Sciatic nerve (tissue), 2 donors: ENCODE measurements at places on chromosomes 3 and 15. TPM values are rescaled to one million over a fixed set of nuclear protein-coding genes. Genes with fewer than 3 reads are reported as not detected.
A peak's percentile ranks its signal among the peaks of the same experiment; 100 is the strongest.

GRCh38 chr3:127844326-127844942 lies 22.1 kb upstream of the MGLL start:
- DNase-seq, result no peak

DNA sequence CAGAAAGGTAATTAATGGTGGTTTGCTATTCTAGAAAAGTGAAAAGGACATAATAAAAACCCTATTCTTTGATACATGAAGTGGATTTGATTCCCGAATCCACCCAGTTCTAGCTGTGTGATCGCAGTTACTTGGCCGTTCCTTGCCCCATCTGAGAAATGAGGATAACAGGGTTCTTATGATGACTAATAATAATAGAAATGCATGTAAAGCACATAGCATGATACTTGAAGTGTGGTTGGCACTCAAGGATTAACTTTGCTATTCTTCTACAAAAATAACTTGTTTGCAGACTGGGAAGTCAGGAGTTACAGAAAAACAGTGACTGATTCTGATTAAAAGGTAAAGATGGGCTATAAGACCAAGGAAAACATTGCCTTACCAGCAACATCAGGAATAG lies 26.8 kb downstream of the PARL start:
- no peak for DNase-seq

DNA sequence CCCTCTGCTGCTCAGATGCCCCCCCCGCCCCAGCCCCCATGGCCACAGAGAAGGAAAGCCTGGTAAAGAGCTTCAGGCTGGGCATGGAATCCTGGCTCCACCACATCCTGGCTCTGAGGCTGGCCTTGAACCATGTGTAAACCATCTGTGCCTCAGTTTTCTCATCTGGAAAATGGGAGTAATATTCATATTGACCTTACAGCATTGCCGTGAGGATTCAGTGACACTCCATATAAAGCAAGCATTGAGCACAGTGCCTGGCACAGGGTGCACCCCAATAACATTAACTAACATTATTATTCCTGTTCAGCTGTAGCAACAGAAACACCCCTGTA lies 150.7 kb downstream of the XXYLT1 start:
- no peak for DNase-seq

- DNase-seq, result no peak
Observed at GRCh38 chr3:414063-414462, 217.5 kb downstream of the CHL1 start.

DNA sequence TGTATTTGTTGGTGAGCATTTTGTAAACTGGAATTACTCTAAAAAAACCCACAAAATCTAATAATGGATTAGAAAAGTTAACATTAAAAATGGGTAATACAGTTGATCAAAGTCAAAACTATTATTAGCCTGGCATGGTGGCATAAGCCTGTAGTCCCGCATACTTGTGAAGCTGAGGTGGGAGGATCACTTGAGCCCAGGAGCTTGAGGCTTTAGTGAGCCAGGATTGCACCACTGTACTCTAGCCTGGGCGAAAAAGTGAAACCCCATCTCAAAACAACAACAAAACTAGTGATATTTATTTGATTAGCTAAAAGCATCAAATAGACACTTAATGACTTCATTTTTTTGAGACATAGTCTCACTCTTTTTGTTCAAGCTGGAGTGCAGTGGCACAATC lies 3.6 kb downstream of the SNX1 start:
- DNase-seq, result no peak

GRCh38 chr3:138740072-138740471 lies 94.7 kb downstream of the PIK3CB start:
- DNase-seq, result no peak

DNA sequence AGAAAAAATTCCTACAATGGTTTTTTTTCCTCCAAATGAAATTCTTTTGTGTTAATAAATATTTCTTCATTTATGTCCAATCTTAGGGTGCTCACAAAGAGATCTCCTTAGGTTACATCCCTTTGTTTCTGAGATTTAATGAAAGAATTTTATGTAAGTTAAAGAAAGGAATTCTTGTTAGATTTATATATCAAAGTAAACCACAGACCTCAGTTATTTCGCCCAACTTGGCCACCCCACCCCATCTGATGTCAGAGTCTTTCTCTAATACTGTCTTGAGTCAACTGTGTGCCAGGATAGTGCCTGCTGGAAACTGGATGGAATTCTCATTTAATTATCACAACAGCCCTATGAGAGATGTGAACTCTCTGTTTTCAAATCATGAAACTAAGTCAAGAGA lies 259.9 kb downstream of the OPA1 start:
- DNase-seq, result no peak

- no peak for DNase-seq
Observed at GRCh38 chr3:122343654-122344053, 18.6 kb downstream of the CSTA start.

GRCh38 chr3:108322352-108322751 lies 26.0 kb downstream of the HHLA2 start:
- DNase-seq, result no peak

GRCh38 chr15:52733696-52734255 lies 54.6 kb upstream of the ATOSA start:
- no peak for DNase-seq

DNA sequence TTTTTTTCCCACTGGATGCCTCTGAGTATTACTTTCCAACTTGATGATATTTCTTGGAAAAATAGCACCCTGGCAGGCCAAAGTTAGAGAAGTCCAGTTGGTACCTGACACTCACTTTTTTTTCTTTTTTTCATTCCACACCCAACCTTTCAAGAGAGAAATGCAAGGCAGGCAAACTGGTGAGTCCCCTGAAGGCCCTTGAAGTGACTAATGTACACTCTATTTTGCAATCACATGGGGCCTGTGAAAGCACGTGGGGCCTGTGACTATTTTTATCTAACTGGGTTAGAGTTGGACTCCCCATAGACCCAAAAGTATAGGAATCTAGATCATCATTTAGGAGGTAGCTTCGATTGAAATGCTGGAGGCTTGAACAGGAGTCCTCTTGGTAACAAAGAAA lies 316.7 kb downstream of the CHL1 start:
- DNase-seq, result no peak

DNA sequence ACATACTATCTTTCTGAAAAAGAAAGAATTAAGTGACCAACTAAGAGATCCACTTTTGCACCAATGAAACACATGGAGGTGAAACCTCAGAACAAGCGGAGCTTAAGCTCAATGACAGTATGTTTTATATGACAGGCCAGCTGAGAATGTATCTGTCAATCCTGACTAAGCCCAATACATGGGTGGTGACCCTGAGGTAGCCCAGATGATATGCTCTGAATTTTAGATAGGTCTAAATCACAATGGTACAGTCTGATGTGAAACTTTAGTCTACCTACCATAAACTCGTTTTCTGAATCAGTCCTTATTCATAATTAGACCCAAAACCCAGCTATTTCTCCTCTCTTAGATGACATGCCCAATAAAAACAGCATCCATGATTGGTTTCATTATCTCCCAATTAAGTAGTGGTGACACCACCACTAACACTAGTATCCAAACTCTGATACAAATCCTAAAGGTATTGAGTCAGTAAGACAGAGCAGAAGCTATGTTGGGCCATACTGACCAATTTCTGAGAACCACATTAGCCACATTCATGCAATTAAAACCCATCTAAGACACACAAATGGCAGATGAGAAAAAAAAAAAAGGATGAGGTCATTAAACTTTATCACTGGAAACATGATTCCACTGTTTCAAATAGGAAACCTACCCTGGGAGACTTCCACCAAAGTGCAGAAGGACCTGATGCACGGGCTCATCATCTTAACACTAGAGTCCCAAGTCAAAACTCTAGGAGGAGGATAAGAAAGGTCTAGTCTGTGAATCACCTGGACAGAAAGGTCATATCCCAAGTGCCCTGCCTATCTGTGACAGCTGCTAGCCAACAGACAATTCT lies 20.6 kb downstream of the CMTM6 start:
- no peak for DNase-seq

- no peak for DNase-seq
Observed at GRCh38 chr3:182755308-182755707, 38.0 kb upstream of the ATP11B start.

- DNase-seq, result no peak
Observed at GRCh38 chr3:115975796-115976195, 352.5 kb downstream of the GAP43 start.

GRCh38 chr15:66868918-66869317 lies 166.9 kb downstream of the SMAD6 start:
- no peak for DNase-seq

DNA sequence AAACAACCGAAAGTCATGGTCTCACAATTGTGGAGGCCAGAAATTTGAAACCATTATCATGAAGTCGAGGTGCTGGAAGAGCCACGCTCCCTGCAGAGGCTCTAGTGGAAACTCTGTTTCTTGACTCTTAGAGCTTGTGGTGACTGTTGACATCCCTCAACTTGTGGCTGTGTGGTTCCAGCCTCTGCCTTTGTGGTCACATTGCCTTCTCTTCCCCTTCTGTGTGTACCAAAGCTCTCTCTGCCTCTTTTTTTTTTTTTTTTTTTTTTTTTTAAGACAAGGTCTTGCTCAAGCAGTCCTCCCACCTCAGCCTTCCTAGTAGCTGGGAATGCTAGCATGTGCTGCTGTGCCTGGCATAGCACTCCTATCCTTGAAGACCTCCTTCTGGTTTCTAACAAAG lies 48.7 kb upstream of the CRTC3 start:
- DNase-seq, result no peak

- DNase-seq, result no peak
Observed at GRCh38 chr3:152909180-152909883, 74.4 kb downstream of the P2RY1 start.

- no peak for DNase-seq
Observed at GRCh38 chr3:81602781-81603180, 158.7 kb downstream of the GBE1 start.

- no peak for DNase-seq
Observed at GRCh38 chr3:156676768-156677479, 2.5 kb downstream of the TIPARP start.

DNA sequence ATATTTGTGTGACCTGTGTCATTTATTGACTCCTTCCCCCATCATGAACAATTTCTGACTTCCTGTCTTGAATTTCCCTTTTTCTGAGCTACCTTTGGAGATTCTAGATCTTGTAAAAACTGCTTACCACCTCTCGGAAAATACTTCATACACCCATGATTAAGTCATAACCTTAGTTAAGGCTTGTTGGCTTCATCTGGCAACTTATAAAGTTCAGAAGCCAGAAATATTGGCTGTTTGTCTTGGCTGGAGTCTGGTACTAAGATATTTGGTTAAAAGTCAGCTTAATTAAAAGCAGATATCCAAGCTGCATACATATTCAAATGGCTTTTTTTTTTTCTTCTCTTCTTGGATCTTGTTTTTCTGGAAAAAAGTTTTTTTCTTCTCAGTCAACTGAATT lies 37.3 kb upstream of the B3GALNT1 start:
- no peak for DNase-seq

DNA sequence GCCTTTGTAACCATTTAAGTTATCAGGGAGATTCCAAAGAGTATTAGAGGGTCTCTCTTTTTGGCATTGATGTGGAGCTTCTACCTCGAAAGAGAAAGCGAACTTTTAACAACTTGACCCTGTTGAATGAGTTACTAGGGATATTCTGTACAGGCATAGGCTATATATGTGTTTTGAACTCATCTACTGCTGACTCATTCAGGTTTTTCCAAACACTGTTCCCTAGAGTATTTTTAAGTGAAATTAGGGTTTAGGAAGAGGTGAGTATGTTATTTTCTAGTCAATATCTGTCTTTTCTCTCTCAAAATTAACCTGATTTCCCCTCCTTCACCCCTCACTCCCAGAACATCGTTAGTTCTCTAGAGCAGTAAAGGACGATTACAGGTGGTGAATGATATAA lies 228.1 kb upstream of the C2CD4B start:
- DNase-seq, result no peak

- no peak for DNase-seq
Observed at GRCh38 chr3:114582929-114583328, 289.1 kb downstream of the TIGIT start.

GRCh38 chr3:11643605-11644087 lies at the start of gene VGLL4:
TSS of gene VGLL4 (minus strand) at chr3:11643915. CDS start at chr3:11643518, 397 bp downstream.
- peak; percentile 91 for DNase-seq

- no peak for DNase-seq
Observed at GRCh38 chr15:45157974-45158373, 28.2 kb downstream of the DUOX1 start.

GRCh38 chr3:177622520-177622919 lies 425.2 kb upstream of the TBL1XR1 start:
- DNase-seq, result no peak

TRIM42 gene
- not detected for total RNA-seq

ABI3BP gene
- total RNA-seq, result 369 TPM

ZNF80 gene
- total RNA-seq, result not detected

TEX9 gene
- total RNA-seq, result 8.1 TPM

ITGB5 gene
- 138 TPM for total RNA-seq
